Hematopoietic multipotent progenitor cell (in vitro differentiated cells): ENCODE measurements at places on chromosomes 12 and 14.

GRCh38 chr14:22962061-22962676, 5.3 kb upstream of the HAUS4 start:
- DNase-seq, result no peak

- no peak for DNase-seq
These were observed 61.4 kb upstream of the PLEKHA5 start for GRCh38 chr12:19068137-19068536.

GRCh38 chr12:41943671-41944070, 201.0 kb downstream of the GXYLT1 start:
- no peak for DNase-seq

GRCh38 chr14:23099212-23099861, 4.0 kb downstream of the C14orf119 start:
- no peak for DNase-seq

DNA sequence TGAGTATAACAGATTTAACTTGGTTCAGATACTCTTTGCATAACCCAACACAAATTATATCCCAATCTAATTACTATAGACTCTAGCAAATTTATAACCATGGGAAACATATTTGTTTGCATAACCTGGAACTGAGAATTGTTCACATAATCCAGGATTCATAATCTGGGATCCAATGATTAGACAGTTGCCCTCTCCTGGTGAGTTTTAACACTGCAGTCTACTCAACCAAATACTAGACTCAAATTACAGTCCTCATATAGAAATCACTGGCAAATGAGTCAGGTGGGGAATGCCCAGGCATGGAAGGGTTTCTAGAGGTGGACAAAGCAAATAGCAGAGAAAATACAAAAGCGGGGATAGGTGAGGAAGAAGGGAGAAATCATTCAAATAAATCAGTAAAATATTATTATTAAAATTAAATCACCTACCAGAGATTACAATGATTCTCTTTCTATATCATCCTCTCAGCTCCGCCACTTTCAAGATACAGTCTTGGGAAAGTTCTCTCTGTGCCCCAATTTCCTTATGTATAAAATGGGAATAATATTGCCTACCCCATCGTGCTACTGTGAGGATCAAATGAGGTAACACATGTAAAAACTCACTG, 9.4 kb downstream of the GCH1 start:
- DNase-seq, result peak; percentile 52

DNA sequence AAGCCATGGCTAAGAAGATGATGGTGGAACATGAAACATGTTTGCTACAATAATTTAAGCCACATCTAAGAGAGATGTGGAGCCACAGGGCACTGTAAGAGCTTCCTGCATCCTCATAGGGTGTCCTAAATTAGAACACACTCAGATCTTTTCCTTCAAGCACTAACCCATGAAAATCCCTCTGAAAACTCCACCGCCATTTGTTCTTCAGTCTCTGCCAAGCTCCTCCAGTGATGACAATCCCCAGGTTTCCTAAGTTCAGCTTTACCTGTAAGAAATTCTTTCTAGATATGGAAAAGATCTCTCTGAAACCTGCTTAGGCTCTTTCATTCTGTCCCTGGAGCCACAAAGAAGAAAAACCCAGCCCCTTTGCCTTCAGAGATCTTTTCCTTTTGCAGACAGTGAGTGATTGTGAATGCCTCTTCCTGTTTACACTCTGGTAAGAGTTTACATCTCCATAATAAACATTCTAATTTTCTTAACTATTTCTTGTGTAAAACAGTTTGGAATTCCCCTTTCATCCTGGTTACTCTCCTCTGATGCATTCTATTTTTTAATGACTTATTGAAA, 907.2 kb downstream of the VRK1 start:
- no peak for DNase-seq

DNA sequence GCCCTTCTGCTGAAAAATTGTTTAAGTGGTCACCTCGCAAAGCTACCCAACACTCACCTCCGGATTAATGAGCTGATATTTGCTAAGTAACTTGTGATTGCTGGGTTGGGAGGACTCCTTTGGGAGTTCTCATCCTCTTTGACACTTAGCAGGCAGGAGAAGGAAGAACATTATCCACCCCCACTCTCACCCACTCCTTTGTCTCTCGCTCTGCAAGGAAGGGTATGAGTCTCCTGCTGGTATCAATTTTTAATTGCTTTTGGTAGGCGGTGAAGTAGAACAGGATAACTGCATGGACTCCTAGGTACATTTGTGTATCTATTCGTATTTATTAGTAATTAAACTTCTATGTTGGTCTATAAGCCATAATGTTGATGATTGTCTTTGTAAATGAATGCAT, 6.9 kb upstream of the ABHD12B start:
- DNase-seq, result no peak

DNA sequence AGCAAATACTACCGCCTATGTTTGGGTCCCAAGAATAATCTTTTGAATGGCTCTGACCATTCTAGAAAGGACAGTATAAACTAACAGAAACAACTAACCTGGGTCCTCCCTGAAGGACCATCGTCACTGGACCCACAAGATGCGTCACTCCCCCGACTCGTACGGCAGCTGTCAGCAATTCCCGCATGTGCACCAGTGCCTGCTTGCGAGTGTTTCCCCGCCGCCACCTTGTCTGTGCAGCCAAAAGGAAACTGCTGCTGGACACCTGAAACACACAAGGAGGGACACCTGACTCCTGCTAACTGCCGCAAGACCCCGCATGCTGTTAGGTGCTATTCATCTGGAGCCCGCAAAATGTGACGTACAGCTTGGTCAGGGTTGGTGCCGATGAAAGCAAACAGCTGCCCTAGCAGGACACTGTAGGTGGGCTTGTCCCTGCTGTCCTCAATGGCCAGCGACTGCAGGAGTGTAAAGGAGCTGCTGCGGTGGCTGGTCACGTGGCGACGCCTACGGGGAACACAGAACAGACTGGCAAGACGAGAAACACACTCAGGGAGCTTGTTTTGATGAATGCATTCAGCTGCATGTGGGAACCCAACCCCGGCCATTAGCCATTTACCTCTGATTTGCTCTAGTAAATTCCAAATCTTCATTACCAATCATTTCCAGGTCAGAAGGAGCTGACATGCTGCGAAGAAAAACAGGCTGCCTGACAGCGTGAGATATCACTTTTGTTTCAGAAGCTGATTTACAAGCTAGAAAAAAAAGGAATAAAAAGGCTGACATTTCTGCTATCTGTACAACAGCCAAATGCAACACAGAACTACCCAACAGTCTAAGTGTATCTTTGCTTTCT, 118.1 kb downstream of the TRAFD1 start:
- no peak for DNase-seq

DNA sequence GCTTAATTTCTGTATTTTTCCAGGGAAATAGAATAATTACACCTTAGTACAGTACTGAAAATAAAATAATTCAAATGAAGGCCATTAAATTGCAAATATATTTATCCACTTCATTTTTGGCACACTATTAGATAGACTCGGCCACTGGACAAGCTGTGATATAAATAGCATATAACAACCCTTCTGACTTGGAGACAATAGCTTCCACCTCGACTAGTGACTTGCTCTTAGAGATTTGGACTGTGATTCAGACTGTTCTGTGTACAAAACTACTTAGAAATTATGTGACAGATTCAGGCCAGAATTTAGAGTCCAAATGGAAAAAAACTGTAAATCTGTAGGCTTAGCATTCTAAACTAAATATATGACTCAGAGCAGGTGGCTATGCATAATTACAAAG, 949.9 kb downstream of the LRFN5 start:
- no peak for DNase-seq

DNA sequence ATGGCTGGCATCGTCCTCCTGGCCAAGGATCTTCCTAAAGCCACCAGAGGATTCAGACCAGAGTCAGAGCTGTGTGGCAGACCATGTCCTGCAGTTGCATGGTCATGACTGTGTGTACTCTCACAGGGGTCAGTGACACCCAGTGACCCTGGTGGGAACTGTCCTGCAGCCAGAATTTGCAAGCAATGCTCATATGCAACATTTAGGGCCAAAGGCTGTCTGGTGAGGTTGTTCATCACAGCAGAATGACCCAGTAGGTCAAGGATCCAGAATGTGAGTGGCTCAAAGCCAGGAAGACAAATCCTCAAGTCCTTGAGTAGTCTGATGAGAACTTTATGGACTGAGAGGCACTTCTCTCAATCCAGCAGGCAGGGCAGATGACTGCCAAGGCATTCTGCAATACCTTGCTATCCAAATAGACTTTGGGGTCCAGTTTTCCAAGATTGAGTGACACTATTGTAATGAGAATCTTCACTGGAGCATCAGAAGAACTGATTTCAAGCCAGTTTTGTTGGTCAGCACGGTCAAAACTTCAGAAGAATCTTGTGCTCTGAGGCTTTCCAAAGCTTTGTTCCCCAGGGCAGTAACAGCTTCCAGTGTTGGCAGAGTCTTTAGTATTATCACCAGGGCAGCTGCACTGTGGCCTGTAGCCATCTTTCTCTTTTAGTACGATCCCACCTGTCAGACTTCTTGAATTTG, 122.0 kb downstream of the PTCSC3 start:
- DNase-seq, result no peak

DNA sequence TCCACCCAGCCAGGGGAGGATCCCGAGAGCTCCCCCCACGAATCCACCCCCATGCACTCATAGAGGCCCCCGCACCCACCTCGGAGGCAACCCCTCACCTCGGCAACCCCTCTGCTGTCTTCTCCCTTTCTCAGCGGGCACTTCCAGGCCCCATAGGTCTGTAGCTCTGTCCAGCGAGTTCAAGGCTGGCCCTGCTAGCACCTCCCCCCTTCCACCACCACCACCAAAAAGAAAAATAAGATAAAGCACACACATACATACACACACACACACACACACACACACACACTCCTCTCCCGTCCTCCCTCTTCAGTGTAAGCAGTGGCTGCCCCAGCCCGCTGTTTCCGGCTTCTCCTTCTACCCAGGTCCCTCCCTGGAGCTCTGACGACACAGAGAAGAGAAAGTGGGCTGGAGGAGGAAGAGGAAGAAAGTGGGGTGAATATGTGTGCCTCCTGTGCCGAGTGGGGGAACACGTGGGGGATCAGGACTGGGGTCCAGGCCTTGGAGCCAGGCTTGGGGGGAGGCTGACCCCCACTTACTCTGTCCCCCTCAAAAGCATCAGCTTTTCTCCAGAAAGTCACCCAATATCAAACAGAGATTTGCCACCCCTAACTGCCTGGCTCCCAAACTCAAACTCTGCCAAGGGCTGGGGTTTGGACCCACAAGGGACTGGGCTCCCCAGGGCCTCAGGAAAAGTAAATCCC, at the start of gene STAT6:
TSS of gene STAT6 (minus strand) at position 332 of the 704 bp plus-strand sequence. CDS start 3,084 bp downstream, outside the sequence.
- DNase-seq, result no peak

DNA sequence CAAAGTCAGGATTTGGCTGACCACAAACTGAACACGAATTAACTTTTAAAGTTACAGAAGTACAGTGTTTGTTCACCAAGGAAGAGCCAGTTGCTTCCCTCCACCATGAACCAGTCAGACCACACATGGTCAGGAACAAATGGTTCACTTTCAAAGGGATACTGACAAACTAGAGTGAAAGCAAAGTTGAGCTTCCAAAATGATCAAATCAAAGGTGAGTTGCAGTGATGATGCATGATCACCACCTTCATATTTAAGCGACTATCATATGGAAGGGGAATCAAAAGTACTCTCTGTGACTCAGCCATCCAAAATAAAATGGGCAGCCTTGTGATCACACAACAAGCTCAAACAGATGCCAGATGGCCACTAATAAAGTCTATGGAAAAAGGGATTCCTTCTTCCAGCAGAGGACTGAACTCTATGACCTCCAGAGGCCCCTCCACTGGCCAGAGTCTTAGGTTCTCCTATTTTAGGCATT, 13.1 kb downstream of the NT5DC3 start:
- no peak for DNase-seq

GRCh38 chr14:61598980-61599379, 96.3 kb upstream of the HIF1A start:
- DNase-seq, result no peak

- no peak for DNase-seq
These were observed 180.9 kb upstream of the RTL1 start for GRCh38 chr14:101084436-101084826.

GRCh38 chr14:75223664-75224154, 47.3 kb upstream of the TMED10 start:
- no peak for DNase-seq

DNA sequence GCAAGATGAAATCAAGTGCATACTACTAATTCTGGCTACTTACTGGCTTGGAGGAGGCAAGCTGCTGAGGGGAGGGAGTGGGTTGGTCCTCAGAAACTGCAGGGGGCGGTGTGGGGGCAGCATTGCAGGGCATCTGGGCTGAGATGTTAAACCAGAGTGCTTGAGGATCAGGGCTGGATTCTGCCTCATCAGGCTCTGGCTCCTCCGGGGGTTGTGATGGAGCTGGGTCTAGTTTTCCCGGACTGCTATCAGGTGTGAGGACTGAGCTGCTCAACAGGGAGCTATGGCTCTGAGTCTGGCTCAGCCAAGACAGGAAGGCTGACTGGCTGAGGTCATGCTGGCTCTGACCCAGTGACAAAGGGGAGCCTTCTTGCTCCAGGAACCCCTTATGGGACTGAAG, 28.6 kb downstream of the BAZ2A start:
- DNase-seq, result peak; percentile 39

DNA sequence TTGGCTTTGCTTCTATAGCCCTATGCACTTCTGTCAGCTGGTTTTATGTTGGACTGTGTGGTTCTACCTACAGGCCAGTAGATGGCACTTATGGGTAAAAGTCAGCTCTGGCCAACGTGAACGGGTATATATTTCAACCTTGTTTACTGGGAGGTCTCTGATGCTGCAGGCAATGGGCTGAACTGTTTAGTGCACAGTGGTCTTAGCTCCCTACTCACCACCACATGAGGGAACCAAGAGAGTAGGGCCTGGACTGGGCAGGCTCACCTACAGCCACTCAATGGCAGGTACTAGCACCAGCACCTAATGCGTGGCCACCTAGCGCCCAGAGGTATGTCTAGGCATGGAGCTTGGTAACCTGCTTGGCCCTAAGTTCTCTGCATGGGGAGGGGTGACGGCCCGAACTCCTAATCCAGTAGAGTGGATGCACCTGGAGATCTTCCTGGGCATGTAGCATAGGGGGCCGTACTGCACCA, 481.8 kb downstream of the TMEM117 start:
- DNase-seq, result no peak

DNA sequence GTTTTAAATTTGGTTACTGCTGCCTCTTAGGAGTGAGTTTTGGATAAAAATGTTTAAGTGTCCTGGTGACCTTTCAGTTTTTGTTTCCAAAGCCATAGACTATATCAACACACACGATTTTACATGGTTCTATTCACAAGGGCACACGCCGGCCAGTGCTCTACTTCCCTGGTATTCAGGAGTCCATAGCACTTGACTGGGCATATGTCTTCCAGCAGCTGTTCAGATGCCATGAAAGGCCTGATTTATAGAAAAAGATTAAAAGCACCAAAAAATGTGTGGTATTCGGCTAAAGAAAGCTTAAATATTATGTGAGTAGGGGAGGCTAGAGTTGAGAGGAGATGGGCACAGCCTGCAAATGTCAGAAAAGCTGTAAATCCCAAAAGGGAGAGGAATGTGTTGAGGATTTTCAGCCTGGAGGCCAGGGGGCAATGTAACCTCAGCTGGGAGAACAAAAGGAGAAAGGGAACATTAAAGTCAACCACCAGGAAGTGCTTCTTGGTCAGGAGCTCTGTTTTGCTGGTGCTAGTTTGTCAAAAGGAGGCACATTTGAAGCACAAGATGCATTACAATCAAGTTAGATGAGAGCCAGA, 478.4 kb downstream of the RAD51B start:
- DNase-seq, result no peak

- DNase-seq, result no peak
These were observed 18.3 kb downstream of the ARMH4 start for GRCh38 chr14:58133739-58134138.

- no peak for DNase-seq
These were observed 115.8 kb downstream of the SLC25A47 start for GRCh38 chr14:100438678-100439592.
